ENCODE measurements at places on chromosomes 4 and X.
A peak's percentile ranks its signal among the peaks of the same experiment; 100 is the strongest.

GRCh38 chr4:142817442-142817841 is 28.7 kb downstream of the INPP4B start:
- peak; percentile 96 for DNase-seq

GRCh38 chr4:2836391-2836859 is 7.2 kb upstream of the ADD1 start:
- DNase-seq, result no peak

DNA sequence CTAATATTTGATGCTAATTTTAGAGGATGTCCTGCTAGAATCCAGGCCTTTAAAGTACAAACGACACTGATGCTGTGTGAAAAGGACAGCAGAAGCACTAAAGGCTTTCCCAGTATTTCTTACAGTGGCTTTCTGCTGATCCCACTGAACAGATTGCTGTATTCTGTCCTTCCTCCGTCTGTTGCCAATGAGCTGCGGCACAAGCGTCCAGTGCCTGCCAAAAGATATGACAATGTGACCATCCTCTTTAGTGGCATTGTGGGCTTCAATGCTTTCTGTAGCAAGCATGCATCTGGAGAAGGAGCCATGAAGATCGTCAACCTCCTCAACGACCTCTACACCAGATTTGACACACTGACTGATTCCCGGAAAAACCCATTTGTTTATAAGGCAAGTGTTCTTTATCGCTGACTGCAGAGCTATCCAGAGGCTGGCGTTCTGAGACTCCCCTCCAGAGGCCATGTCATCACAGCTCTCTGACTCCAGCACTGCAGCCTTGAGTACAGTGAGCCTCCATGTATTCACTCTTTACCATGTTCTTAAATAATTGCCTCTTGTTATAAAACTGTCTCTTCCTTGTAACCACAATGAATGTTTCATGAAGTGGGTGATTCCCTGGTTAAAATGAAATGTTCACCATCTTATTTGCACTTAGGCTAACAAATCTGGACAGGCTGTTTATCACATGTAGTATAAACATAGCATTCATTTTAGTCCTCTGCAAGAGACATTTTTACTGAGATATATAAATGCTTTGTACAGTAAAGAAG is 43.6 kb downstream of the GUCY1B1 start:
- DNase-seq, result no peak

DNA sequence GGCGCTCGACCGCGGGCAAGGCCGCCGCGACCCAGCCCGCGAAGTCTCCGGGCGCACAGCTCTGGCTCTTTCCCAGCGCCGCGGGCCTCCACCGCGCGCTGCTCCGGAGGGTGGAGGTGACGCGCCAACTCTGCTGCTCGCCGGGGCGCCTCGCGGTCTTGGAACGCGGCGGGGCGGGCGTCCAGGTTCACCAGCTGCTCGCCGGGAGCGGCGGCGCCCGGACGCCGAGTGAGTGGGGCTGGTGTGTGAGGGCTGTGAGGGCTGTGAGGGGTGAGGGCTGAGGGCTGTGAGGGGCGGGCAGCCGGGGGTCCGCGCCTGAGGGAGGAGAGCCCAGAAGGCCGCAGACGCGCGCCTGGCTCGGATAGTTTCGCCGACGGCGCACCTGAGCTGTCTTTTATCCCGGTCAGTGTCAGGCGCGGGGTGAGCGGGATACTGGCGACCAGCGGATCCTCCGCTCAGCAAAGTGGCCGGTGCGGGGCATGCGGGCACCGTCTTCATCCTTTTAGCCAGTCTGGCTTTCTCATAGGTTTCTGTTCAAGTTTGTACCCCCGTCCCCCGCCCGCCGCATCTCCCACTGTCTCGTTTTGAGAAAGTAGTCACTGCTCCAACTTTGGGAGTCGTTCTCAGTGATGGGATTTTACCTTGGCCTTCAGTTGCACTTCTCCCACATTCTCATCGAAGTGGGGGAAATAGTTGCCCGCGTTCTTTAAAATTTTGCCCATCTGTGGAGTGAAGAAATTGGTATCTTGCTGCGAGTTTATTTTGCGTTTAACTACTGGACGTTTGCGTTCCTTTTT is 586 bp downstream of the HERC5 start:
- DNase-seq, result peak; percentile 23

DNA sequence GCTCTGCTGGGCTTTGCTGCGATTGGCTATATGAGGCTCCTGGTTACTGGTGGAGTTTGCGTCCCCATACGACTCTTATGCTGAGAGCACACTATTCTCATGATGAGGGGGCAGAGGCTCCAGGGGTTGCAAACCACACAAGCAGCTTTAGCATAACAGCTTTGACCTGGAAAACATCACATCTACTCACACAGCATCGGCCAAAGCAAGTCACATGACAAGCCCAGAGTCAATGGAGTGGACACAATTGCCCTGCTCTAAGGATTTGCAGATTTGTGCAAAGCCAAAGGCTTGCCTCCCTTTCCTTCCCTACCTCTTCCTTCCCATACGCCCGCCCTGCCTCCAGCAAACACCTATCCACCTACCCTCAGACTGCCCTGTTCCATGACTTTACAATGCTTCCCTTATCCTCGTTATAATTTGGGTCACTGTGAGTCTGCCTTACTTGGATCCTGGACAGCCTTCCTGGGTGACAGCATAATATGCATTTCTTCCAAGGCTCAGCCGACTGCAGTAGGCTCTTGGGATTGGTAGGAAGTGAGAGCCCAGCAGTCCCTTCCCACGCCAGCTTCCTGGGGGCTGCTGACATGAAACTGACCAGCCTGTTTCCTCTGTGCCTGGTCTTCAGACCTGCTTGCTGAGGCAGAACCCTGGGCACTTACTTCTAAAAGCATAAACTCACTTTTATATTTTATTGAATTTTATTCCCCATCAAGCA is 208.2 kb upstream of the PSAPL1 start:
- DNase-seq, result no peak
